ENCODE measurements at places on chromosomes 6 and 20.

GRCh38 chr6:27505209-27506027 lies 32.5 kb upstream of the ZNF184 start:
- peak; percentile 50 for DNase-seq

DNA sequence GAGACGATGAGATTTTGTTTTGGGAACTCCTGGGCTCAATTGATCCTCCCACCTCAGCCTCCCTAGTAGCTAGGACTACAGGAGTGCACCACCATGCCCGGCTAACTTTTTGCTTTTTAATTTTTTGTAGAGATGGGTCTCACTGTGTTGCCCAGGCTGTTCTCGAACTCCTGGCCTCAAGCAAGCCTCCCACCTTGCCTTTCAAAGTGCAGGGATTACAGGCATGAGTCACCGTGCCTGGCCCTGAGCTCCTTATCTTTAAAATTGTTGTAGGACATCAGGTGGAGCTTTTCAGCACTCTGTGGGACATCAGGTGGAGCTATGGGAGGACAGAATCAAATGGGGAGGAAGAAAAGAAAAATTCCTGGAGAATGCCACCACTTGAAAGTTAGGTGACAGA lies 12.7 kb downstream of the ACTR5 start:
- DNase-seq: no peak

- no peak for DNase-seq
Measured at GRCh38 chr20:35296101-35296554, 3.9 kb upstream of the FAM83C start.

DNA sequence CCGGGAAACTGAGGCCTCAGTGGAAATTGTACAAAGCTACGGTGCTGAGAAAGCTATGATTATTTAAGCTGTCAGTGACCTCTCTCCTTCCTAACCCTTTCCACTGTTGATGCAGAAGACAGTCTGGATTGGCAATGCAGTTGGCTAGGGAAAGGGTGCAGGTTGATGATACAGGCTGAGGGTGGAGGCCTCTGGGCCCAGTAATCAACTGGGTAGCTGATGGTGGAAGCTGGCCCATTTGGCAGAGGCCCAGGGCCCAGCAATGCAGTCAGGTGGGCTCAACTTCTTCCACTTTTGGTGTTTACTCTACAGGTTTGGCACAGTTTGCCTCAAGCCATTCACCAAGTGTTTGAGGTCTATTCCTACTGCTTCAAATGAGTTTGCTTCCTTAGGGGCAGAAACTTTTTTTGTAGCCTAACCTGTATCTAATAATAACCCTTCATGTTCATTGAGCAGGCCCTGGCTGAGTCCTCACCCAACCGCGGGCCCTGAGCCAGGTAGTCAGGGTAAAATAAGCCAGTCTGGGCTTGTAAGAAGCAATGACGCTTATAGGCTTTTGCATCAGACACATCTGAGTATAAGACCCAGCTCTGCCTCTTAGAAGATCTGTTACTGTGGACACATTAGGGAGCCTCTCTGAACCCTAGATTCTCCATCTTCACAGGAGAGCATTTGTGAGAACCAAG lies 12.1 kb downstream of the BCL2L1 start:
- DNase-seq: no peak

- no peak for DNase-seq
Measured at GRCh38 chr6:146620655-146621054, 21.9 kb downstream of the ADGB start.

GRCh38 chr6:111775145-111775922 lies 97.9 kb downstream of the FYN start:
- no peak for DNase-seq

GRCh38 chr20:62885046-62885895 lies 23.6 kb upstream of the TCFL5 start:
- DNase-seq: no peak

- peak; percentile 39 for DNase-seq
Measured at GRCh38 chr6:43009124-43009523, 4.6 kb downstream of the MEA1 start.

- DNase-seq: no peak
Measured at GRCh38 chr6:125013938-125014660, 51.9 kb downstream of the RNF217 start.

DNA sequence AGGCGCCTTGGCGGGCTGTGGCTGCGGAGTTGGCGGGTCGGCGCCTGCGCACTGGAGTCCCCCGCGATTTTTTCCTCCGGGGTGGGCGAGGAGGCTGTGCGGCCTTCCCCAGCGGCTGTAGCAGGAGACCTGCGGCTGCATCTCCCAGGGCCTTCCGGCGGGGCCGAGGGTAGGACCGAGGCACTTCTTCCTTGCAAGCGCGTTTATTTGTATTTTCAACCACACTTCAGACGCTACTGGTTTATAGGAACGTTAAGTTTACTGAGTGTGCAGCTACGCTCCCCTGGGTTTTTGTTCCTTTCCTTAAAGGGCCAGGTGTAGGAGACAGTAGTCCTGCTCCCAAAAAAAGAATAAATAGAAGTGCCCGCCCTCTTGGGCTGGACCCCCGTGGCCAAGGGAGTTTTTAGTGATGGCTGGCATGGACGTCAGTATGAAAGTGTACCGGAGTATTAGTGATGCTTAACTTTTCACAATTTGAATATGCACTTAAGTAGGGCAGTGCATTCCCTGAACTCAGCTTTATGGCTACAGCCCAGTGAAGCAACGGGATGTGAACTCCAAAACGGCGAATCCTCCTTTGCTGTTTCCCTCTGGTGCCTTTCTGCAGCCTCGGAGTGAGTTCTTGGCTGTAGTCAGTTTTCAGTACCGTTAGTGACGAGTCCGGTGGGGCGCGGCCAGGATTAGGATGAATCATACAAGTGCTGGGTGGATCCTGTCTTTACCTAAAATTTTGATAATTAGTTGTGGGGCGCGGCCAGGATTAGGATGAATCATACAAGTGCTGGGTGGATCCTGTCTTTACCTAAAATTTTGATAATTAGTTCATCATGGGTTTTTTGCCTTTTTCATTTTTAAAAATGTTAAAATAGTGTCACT lies 1.0 kb upstream of the FBXO5 start:
- peak; percentile 94 for DNase-seq

DNA sequence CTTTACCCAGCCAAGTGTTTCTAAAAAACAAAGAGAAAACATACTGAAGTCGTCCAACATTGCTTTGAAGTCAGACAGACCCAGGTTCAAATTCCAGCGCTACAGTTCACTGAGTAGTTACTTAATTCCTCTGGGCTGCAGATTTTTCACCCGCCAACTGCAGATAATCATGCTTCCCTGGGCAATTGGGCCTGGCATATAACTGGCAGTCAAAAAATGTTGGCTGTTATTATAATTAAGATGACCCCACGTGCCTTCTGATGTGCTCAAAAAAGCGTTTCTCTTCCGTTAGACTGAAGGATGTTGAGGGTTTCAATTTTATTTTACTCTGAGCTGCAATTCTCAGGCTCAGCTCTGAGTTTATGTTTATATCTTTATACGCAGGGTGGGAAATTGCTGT lies 156.1 kb upstream of the CITED2 start:
- DNase-seq: no peak

DNA sequence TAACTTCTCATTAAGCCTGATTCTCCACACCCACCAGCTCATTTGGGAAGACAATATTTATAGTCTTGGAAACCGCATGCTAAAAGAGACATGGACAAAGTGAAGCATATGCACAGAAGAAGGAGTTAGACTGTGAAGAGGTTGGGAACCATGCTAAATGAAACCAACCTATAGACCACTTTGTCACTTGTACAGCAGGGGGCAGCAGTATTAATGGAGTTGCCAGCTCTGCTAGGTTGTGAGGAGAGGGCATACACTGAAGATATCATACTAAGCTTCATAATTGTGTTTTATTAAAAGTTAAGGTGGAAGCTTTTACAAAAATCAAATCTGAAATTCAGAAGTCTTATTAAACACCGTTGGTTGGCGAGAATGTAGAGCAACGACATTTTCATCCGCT lies 38.3 kb upstream of the HMGCLL1 start:
- DNase-seq: no peak

DNA sequence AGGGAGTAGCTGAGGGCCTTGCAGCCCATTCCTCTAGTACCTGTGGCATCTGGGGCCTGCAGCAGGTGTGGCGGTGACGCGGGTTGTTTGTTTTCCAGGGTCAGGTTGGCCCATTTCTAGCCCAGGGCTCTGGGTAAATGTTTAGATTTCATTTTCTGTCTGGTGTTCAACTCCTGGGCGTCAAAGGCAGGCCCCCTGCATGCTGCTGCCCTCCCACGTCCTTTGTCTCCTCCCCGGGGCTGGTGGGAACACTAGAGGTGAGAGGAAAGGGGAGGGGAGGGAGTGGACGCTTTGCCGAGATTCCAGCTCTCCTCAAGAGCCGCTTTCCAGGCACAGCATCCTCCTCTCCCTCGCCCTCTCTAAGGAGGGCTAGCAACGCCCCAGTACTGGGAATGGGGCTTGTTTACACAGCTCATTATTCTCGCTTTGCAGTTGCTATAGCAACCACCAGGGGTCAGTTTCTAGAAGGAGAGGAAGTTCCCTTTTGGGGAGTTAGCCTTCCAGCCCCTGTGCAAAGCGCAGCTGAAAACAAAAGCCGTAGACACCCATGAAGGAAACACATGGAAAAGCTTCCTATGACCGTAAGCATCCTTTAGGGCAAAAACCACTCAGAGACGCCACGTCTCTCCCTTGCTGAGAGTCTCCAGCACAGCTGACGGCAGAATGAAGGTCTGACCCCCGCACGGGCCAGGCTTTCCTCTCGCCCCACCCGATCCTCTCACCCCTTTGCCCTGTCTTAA lies 170.6 kb downstream of the LY86 start:
- no peak for DNase-seq

DNA sequence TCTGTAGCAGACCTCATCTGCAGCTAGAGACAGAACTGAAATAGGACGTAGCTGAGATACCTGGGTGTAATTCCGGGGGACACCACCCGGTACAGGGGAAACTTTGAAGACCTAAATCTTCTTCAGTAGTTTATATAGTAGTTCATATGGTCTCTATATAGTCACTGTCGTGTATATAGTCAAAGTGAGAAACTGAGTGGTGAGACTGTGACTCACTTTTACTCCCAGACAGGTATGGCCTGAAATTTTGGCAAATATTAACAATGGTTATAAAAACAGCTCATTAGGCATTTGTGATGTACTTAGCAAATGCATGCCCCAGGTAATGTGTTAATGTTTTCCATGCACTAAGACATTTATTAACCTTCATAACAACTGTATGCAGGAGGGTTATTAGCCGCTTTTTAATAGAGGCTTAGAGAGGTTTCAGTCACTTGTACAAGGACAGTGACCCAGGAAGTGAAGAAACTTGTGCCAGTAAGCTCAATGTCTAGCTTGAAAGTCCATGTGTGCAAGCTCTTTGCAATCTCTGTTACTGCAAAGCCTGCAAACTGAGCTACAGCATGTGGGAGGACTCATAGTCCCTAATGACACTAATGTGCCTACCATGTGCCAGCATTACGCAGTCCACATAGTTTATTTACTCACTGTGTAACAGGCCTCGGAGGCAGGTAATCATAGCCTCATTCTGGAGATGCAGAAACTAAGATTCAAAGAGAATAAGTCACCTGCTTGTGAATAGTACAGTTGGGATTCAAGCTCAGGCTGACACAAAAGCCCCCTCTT lies 165.4 kb upstream of the CHD6 start:
- DNase-seq: no peak

- peak; percentile 38 for DNase-seq
Measured at GRCh38 chr6:45423824-45424450, 46.2 kb upstream of the SUPT3H start.

GRCh38 chr6:161418463-161418945 lies 144.6 kb upstream of the AGPAT4 start:
- peak; percentile 37 for DNase-seq

- no peak for DNase-seq
Measured at GRCh38 chr6:37745748-37746147, 48.1 kb upstream of the MDGA1 start.

DNA sequence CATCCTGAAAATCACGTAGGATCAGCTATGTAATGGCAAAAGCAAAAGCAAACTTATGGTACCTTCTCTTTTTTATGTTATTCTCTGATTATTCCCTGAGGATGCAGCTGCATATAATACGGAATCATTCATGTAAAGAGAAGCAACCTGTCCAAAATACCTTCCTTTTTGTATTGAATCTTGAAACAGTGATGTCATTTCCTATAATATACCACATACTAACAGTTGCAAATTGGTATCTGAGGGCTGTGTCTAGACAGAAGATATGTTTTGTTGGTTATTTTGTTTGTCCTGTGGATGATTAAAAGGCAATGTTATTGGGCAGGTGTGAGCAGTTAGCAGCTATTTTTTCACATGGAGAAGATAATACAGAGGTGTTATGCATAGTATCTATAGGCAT lies 161.4 kb upstream of the AHI1 start:
- DNase-seq: no peak

DNA sequence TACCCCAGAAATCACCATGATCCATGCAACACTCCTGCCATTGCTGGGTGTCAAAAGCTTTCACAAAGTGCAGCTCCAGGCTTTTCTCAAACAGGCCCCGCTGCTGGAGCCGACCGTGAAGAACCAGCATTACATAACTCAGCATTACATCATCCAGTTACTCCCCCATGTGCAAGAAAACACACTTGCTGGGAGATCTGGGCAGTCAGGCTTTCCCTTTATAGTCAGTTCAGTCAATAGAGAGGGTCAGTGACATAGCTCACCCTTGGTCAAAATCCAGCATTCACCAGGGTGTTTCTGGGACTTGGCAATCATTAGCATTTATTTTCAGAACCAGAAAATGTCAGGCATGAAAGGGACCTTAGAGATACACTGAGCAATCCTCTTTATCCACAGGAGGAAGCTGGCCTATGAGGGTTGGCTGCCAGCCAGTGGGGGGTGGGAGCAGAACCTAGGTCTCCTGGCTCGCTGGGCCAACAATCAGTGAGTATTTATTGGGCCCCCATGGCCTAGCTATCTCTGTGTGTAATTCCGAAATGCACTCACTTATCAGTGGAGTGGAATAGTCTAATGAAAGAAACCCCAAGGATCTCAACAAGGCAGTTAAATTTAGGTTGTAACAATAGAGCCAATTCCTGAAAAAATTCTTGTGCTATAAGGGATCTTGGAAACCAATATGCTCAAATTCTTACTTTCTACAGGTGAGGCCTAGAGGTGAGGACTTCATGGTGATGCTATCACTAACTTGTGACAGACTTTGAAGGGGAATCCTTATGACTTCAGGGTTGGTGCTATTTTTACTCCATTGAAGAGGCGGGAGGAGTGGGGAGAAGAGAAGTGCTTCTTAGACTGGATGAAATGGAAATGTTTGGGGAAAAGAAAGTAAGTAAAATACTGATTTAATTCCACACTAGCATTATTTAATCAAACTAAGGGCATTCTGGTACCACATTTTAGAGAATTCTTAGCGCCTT lies 54.6 kb downstream of the LYRM4 start:
- DNase-seq: no peak

GRCh38 chr6:29620630-29621029 lies 12.4 kb downstream of the GABBR1 start:
- DNase-seq: no peak

GRCh38 chr6:45586216-45587171 lies 208.8 kb upstream of the SUPT3H start:
- peak; percentile 31 for DNase-seq

DNA sequence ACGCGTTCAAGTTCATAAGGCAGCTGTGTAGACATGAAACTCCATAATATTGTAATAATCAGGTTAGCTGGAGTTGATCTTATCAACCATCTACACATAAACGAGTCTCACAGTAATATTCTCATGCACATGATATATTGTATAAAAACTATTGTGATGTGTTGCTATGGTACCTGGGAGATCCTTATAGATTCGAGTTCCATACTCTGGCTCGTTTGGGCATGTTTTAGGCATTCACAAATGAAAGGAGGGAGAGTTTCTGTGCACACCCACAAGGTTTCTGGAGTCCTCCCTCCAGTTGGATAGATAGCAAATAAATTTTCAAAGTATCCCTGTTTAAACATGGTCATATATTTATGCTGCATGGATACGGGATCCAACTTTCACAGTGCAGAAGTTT lies 567.5 kb upstream of the SLC35B3 start:
- no peak for DNase-seq

- peak; percentile 82 for DNase-seq
Measured at GRCh38 chr20:51531141-51531710, 11.3 kb downstream of the NFATC2 start.

Measured in stimulated activated CD4-positive, alpha-beta T cell treated with anti-CD3 and anti-CD28 coated beads, Interleukin-2, amount 100 ng/mL, for 24 hours (primary cell).